ENCODE measurements at places on chromosomes 1 and 21. TPM values are rescaled to one million over a fixed set of nuclear protein-coding genes. Genes with fewer than 3 reads are reported as not detected.

The VWA1 gene
- 17.1 TPM for total RNA-seq

The DRAM2 gene
- 38.6 TPM for total RNA-seq

The OR10J1 gene
- not detected for total RNA-seq

The ECE1 gene
- 45.3 TPM for total RNA-seq

The OR2T33 gene
- not detected for total RNA-seq

The PRELP gene
- total RNA-seq, result 22.9 TPM

The FOXD3 gene
- 0.24 TPM for total RNA-seq

The SLC26A9 gene
- total RNA-seq, result 33.0 TPM

The TARDBP gene
- total RNA-seq, result 106 TPM

The SPRR2F gene
- total RNA-seq, result not detected

The CRP gene
- not detected for total RNA-seq

The ETV3L gene
- not detected for total RNA-seq

The HPDL gene
- not detected for total RNA-seq

The GOLT1A gene
- total RNA-seq, result not detected

The INKA2 gene
- total RNA-seq, result 28.4 TPM

The TMEM54 gene
- 10.5 TPM for total RNA-seq

The IFNLR1 gene
- 2.8 TPM for total RNA-seq

The OR2T11 gene
- not detected for total RNA-seq

The CFHR3 gene
- 0.24 TPM for total RNA-seq

The NBPF4 gene
- total RNA-seq, result not detected

The GNPAT gene
- 61.0 TPM for total RNA-seq
